Activated CD4-positive, alpha-beta T cell treated with anti-CD3 and anti-CD28 coated beads, Interleukin-2, amount 50 U/mL, for 1 hour (primary cell): ENCODE measurements at places on chromosomes 6 and 20.

DNA sequence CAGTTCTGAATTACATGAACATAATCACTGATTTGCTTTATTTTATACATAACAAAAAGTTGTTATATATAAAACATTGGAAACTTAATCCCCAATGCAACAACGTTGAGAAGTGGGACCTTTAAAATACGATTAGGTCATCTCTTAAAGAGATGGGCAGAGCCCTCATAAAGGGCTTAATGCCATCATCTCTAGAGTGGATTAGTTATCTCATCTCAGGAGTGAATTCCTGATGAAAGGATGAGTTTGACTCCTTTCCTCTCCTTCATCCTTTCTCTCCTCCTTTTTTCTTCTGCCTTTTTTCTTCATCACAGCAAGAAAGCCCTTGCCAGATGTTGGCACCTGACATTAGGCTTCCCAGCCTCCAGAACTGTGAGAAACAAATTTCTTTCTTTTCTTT, 13.9 kb downstream of the HLA-DOA start:
- no peak for DNase-seq

DNA sequence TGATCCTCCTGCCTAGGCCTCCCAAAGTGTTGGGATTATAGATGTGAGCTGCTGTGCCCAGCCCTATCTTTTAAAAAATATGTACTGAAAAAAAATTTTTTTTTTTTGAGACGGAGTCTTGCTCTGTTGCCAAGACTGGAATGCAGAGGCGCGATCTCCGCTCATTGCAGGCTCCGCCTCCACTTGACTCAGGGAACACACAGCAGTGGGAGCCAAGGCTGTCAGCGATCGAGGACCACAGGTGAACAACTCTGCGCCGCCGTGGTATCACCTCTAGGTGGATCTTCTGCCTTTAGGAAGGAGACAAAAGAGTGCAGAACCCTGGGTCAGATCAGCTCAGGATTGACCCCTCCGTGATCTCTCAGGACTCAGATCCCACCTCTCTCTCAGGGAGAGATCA, 13.7 kb downstream of the RAET1E start:
- no peak for DNase-seq

- DNase-seq: no peak
Measured at GRCh38 chr6:9439621-9440330, 975.1 kb downstream of the TFAP2A start.

- no peak for DNase-seq
Measured at GRCh38 chr6:113461153-113461932, 395.8 kb upstream of the MARCKS start.

DNA sequence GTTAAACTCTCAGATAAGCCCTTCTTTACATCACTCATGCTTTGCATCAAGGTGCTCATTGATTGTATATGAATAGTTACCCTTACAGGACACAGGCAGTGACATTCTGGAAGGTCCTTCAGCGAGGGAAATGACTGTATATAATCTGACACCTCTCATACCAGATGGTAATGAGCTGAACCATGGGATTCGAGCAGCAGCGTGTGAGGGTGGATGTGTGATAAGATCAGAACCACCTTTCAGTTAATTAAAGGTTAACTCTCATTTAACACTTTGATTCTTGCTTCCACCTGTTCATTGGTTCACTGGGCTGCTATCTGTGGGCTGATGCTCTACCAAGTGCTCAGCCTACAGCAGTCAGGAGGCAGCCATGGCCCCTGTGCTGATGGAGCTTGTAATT, 24.2 kb downstream of the NEDD9 start:
- DNase-seq: no peak

- no peak for DNase-seq
Measured at GRCh38 chr6:24838081-24838480, 39.4 kb upstream of the ARMH2 start.
